Fibroblast of skin of left quadriceps (primary cell): ENCODE measurements at places on chromosomes 6 and 20.

DNA sequence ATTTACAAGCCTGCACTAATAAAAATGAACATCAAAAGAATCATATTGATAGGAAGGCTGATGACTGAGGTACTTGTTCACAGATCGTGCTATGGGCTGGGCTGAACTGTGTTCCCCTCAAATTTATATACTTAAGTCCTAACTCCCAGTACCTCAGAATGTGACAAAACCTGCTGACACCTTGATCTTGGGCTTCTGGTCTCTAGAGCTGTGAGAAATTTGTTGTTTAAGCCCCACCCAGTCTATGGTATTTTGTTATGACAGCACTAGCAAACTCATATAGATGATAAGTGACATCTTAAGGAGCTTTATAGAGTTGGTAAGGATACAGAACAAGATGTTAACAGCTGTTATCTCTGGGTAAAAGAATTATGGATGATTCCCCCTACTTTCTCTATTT lies 13.8 kb downstream of the UBE2V1 start:
- DNase-seq: no peak

- no peak for DNase-seq
Measured at GRCh38 chr6:37816599-37817375, 2.7 kb upstream of the ZFAND3 start.

- no peak for DNase-seq
Measured at GRCh38 chr20:43832096-43832816, 82.4 kb upstream of the TOX2 start.

DNA sequence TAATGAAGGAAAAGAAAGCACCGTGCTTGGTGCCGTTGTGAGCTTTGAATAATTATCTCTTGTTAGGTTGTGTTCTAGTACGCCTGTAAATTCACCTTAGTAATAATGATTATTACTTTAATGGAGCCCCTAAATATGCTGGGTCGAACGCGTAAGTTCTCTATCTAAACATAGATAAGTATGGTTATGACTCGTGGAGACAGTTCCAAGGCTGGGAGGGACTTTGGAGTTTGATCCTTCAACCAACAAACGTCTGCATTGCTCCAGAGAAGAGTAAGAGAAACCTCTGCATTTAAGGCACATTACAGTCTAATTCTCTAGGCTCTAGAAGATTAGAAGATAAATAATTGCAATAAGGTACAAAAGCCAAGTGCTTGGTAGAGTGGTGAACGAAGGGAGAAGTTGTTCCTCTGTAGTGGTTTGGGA lies 514 bp downstream of the ACOT13 start:
- no peak for DNase-seq
